ENCODE measurements at places on chromosomes 6 and 20.

GRCh38 chr6:168035661-168036545 lies 38.4 kb downstream of the KIF25 start:
- no peak for DNase-seq

- DNase-seq: no peak
These were observed 27.9 kb downstream of the GHRH start for GRCh38 chr20:37233548-37234253.

GRCh38 chr6:40556881-40557280 lies 30.3 kb downstream of the LRFN2 start:
- no peak for DNase-seq

GRCh38 chr6:28383235-28384142 lies 16.1 kb downstream of the ZSCAN12 start:
- DNase-seq: peak; percentile 80

DNA sequence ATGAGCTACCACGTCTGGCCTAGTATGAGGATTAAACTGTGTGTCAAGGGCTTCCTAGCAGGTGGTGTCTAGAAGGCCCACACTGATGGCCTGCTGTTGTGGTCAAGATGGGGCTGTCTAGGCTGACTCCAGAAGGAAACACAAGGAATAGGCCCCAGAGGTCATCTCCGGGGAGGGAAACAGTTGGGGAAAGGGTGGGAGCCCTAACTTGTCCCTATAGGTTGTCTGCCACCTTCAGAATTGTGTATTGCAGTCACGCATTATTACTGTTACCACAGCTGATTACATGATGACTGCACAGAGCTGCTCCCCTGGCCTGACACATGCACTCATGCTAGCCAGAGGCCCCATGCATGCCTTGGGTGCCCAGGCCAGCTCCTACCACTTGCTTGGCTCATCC lies 27.3 kb downstream of the C20orf203 start:
- no peak for DNase-seq

- no peak for DNase-seq
These were observed 85.4 kb downstream of the PPP1R14C start for GRCh38 chr6:150228072-150228733.

- no peak for DNase-seq
These were observed 73.7 kb downstream of the LYRM2 start for GRCh38 chr6:89564752-89565427.

DNA sequence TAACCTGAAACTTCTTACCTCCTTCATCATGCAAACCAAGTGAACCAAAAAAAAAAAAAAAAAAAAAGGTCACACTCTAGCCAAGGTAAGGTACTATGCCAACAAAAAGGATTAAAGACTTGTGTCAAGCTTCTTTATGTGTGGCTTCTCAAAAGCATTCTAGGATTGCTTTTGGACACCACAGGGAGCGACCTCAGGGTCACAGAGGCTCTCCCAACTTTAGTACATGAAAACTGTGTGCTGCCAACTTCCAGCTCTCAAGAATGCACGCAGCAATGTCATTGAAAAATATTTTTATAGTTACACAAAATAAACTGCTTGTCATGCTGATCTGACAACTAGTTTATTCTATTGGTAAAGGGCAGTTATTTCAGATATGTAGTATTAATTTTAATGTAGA lies 243.8 kb downstream of the PLCB1 start:
- DNase-seq: no peak

DNA sequence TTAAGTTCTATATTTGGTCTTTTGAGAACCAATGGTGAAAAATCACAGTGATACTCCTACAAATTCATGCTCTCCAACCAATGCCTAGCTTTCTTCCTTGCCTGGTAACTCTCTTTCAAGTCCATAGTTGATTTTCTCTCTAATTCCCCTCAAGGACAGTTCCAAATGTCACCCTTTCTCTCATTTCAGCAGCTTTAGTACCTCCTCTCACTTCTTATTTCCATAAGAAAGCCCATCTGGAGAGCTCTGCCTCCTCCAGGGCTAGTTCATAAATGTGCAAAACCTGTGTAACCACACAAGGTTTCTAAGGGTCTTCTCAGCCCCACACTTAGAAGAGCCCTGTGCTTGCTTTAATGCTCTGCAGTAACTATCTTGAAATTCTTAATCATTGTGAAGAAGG lies 155.4 kb upstream of the PLCB4 start:
- no peak for DNase-seq

DNA sequence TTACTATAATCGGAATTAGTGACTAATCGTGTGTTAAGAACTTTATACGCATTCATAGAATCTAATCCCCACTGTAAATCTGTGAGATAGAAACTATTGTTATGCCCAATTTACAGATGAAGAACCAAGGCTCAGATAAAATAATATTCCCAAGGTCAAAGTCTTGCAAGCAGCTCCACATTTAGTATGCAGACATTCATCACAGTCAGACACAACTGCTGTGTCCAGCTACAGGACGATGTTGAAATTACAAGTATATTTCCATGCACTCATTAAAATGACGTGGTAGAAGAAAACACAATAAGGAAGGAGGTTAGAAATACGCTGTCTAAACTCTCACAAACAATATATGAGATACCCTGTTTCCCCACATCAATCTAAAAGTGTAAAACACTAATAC lies 82.5 kb downstream of the PREX1 start:
- no peak for DNase-seq

- DNase-seq: no peak
These were observed 64.9 kb upstream of the TGM3 start for GRCh38 chr20:2230726-2231488.

GRCh38 chr6:14582749-14583148 lies 465.2 kb downstream of the CD83 start:
- DNase-seq: no peak

DNA sequence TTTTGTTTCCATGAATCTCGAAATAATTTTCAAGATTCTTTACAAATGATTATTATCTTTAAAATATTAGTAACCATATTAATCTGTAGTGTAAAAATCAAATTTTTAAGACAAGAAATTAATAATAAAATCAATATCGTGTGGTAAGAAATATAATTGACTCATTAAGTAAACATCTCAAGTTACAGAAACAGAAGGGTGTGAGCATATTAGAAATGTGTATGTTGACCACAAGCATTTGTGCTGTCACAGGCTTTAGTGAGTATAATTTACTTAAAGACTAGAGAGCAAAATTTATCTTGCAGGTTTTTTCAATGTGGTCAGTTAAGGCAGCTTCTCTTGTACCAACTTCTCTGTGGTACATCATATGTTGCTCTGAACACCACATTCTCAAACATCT lies 566.5 kb upstream of the IRAK1BP1 start:
- no peak for DNase-seq

DNA sequence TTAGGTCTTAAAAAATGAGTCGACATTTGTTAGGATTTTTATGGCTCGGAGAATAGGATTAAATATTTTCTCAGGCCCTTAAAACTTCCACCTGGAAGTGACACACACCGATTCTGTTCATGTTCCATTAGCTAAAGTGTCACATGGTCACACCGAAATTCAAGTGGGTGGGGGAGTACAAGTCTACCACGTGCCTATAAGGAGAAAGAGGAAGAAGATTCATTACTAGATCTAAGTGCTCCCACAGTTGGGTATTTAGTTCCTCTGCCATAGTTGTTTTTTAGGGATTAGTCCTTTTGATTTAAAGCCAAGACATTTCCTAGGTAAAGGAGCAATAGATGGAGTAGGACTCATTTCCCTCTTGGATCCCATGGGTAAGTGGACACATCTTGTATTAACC lies 4.9 kb upstream of the TOX2 start:
- DNase-seq: no peak

DNA sequence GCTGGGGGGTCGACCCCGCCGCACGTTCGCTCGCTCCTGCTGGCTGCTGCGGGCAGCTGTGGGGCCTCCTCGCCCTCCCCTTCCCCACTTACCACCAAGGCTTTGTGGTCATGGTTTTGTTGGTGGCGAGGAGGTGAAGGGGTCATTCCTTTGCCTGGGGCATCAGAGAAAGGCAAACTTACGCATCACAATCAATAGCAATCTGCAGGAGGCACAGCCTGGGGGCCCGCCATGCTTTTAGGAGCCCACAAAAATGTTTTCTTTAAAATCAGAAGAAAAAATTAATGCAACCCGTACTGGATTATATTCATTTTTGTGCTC lies 137.0 kb downstream of the IMPG1 start:
- DNase-seq: no peak

GRCh38 chr6:56756219-56756789 lies 113.6 kb upstream of the DST start:
- DNase-seq: no peak

- no peak for DNase-seq
These were observed 1.4 kb downstream of the AHCY start for GRCh38 chr20:34301587-34302311.

DNA sequence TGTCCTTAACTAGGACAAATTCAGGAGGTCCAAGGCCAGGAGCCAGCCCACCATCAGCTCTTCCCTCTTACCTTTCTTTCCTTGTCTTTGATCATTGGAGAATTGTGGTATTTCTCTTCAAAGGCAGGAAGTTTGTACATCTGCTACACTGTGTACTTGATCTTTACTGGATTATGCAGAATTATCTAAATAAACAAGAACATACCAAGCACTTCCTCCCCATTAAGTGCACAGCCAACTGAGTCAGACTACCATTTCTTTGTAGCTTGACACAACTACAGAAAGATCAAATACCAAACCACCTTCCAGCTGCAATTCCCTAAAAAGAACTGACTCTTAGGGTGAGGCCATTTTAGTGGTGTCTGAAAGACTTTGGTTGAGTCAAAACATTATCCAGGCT lies 195.1 kb downstream of the HDGFL1 start:
- no peak for DNase-seq

DNA sequence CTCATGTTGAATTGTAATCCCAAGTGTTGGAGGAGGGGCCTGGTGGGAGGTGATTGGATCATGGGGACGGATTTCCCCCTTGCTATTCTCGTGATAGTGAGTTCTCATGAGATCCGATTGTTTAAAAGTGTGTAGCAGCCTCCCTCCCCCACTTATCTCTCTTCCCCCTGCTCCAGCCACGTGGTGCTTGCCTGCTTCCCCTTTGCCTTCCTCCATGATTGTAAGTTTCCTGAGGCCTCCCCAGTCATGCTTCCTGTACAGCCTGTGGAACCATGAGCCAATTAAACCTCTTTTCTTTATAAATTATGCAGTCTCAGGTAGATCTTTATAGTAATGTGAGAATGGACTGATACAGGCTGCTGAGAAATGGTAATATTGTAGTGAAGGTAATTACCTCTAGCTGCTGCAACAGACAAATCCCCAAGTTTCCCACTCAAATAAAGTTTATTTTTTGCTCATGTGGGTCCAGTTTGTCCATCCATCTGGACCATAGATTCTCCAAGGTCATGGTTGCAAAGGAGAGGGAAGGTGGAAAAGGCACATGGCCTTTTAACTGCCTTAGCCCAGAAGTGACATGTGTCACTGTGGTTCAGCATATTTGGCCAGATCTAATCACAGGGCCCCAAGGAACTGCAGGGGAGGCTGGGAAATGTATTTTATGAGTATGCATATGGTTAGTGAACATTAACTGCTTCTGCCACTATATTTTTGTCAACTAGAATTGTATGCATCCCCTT lies 89.2 kb downstream of the TRMT11 start:
- DNase-seq: no peak

- DNase-seq: no peak
These were observed 3.1 kb upstream of the OSBPL2 start for GRCh38 chr20:62235001-62235776.

GRCh38 chr20:51425347-51426106 lies 117.0 kb downstream of the NFATC2 start:
- DNase-seq: no peak

GRCh38 chr6:21227486-21227885 lies 366.1 kb upstream of the SOX4 start:
- DNase-seq: no peak

- peak; percentile 45 for DNase-seq
These were observed 21.3 kb downstream of the PRR18 start for GRCh38 chr6:166286839-166287271.

Measured in memory B cell (primary cell).